ENCODE measurements at places on chromosomes 2 and 18.

GRCh38 chr2:43305517-43305916 is 79.1 kb upstream of the ZFP36L2 start:
- DNase-seq: peak; percentile 82

DNA sequence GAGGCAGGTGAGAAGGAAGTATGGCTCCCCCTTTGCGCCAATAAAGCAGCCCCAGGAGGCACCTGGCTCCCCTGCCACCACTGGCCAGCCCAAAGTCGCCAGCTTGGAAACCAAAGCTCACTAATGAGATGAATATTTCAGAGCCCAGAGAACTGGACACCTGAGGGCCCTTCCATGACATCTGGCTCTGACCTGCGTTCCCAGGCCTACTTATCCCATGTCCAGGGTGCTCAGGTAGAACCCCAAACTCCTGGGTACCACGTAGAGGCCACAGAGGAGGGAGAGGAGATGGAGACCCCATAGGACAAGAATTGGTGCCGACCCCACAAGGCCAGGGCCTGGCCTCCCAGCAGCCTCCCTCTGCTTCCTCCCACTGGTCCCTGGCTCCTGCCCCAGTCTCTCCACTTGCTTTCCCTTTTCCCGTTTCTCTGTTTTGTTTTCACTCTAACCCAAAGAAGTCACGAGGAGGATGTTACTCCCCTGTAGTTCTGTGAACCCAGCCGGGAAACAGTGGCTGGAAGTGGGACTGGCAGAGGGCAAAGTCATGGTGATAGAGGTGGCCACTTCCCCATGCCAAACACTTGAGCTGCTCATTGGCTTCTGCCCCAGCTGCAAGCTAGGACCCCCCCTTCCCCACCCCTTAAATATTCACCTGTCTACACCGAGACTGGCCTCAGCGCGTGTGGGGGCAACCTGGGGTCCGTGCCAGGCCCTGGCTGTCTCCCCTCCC is 820 bp downstream of the TMBIM1 start:
- DNase-seq: no peak

DNA sequence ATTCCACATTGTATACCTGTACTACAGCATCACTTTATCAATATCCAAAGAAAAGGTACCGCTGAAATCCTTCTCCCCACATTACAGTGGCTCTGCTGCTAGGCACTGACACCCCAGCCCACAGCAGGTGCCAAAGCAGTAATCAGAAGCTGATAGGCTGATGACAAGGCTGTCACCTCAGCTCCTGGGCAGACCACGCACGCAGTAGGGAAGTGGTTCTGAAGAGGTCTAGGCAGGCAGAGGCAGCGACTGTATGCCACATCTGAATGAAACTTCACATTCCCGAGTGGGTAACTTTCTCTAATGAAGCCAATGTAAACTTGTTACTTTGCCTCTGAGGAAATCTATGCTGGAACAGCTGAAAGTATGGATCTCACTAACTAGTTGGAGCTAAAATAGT is 113.0 kb downstream of the MEP1B start:
- no peak for DNase-seq

- DNase-seq: no peak
Measured at GRCh38 chr18:3110034-3110752, 97.2 kb upstream of the LPIN2 start.

DNA sequence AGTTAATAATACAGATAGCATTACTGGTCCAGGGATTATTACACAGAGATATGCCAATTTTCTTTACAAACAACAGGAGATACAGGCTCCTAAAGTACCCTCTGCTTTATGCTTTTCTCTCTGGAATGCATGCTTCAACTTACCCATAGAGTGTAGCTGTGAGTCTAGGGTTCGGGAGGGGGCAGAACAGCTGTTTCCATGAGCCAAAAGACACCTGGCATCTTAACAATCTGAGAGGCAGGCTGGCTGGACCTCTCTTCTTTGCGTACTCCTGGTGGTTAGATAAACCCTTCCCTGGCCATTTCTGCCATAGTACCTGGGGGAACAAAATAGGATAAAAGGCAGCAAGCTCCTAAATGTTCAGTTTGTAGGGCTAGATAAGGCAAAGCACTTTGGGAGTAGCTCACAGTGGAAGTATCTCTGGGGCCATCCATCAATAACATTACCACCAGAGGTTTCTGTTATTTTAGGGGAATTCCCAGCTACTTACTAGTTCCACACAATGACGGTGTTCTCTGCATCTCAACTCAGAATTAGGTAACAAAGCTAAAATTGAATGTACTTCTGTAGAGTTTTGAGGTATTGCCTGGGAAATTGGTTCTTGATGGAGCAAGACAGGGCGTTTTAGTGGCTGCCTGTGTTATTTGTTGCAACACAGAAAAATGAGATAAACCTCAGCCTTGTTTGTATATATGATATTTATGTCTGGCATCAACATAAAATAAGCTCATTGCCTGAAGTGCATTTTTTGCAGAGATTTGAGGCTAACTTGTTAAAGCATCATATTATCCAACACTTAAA is 6.2 kb upstream of the CCDC85A start:
- DNase-seq: no peak

DNA sequence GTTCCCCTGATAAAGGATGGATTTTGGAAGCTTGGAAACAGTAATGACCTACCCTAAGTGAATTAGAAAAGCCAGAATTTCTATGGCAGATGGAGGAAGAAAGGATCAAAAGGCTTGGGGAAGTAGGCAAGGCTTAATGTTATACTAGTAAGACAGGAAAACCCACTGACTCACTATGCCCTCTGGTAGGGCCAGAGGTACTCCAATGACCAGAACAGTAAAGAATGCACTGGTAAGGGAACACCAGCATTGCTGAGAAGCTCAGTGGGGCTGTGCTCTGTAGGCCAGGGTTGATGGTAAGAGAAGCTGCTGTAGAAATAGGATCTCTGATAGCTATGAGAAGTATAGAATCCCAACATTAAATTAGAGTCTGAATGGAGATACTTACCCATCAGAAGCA is 126.4 kb downstream of the GFPT1 start:
- DNase-seq: no peak

- no peak for DNase-seq
Measured at GRCh38 chr18:62844850-62845643, 129.7 kb downstream of the PHLPP1 start.

- DNase-seq: no peak
Measured at GRCh38 chr2:68632021-68632420, 11.4 kb upstream of the PROKR1 start.

DNA sequence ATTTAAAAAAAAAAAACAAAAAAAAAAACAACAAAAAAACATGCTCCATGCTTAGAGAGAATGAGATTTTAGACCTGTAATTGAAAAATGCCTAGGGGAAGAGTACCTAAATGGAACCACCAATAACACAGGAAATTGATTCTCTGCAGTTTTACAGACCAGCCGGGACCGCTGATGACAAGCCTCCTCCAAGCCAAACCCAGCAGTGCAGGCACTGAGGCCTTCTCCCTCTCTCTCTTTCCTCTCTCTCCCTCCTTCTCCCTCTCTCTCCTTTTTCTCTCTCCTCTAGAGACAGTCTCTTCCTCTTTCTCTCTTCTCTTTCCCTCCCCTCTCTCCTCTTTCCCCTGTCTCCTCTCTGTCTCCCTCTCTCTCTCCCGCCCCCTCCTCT is 228.8 kb upstream of the COPS8 start:
- DNase-seq: no peak

DNA sequence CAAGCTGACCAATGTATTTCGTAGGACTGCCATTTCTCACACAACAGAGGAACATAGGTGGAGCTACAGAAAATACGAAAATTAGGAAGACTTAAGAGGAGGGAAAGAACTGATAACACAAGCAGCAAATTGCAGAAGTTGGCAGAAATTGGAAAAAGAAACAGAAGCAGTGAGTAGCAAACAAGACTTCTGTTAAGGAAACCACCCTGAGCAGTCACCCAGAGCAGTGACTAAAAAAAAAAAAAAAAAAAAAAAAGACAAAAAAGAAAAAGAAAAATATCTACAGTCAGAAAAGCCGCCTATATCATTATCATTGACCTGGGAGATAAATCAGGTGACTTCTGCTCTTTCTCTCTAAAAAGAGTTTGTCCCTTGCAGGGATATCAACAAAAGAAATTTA is 21.4 kb downstream of the STK17B start:
- DNase-seq: no peak

GRCh38 chr2:119338272-119338671 is 28.4 kb downstream of the C2orf76 start:
- DNase-seq: no peak

- no peak for DNase-seq
Measured at GRCh38 chr2:96093528-96093927, 22.8 kb downstream of the ADRA2B start.

- DNase-seq: no peak
Measured at GRCh38 chr2:151391436-151391835, 18.3 kb upstream of the RIF1 start.

- DNase-seq: peak; percentile 85
Measured at GRCh38 chr2:64330281-64331113, 123.5 kb upstream of the LGALSL start.

- no peak for DNase-seq
Measured at GRCh38 chr2:156907806-156908205, 349.7 kb upstream of the GALNT5 start.

- no peak for DNase-seq
Measured at GRCh38 chr2:180927030-180927686, 53.2 kb upstream of the UBE2E3 start.

GRCh38 chr2:237653776-237654558 is 26.6 kb downstream of the LRRFIP1 start:
- no peak for DNase-seq

DNA sequence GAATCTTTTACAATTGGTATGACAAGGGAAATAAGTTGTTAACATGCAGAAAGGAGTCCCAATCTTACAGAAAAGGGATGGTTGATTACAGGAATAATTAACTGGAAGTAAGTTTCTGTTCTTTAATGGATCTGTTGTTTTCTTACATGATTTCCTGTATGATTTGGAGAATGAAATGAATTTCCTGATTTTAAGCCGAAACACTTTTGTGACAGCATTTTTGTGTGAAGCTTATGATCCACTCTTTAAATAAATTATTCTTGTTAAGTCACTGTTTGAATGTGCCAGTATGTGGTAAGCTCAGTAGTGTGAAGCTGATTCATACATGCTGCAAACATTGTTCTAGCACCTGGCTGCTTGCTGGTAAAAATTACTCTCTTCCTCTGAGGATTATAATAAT is 516.2 kb downstream of the DCDC2C start:
- no peak for DNase-seq

- DNase-seq: peak; percentile 49
Measured at GRCh38 chr2:239303711-239304532, 96.9 kb downstream of the HDAC4 start.

DNA sequence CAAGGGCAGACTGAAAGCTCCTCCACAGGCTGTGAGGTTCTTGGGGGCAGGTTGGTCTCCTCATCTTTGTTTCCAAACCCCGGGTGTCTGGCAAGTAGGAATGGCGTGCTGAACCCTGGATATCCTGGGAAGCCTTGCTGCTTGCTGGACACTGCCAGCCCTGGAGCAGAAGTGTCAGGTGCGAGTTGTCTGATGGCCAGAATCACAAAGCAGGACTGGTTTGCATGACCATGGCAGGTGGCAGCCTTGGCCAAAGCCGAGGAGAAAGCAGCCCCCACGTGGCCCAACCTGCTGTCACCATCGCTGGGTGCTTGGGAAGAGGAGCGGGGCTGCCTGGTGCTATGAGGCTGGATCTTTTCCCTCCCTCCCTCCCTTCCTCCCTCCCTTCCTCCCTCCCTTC is 309.5 kb upstream of the HS6ST1 start:
- peak; percentile 52 for DNase-seq

DNA sequence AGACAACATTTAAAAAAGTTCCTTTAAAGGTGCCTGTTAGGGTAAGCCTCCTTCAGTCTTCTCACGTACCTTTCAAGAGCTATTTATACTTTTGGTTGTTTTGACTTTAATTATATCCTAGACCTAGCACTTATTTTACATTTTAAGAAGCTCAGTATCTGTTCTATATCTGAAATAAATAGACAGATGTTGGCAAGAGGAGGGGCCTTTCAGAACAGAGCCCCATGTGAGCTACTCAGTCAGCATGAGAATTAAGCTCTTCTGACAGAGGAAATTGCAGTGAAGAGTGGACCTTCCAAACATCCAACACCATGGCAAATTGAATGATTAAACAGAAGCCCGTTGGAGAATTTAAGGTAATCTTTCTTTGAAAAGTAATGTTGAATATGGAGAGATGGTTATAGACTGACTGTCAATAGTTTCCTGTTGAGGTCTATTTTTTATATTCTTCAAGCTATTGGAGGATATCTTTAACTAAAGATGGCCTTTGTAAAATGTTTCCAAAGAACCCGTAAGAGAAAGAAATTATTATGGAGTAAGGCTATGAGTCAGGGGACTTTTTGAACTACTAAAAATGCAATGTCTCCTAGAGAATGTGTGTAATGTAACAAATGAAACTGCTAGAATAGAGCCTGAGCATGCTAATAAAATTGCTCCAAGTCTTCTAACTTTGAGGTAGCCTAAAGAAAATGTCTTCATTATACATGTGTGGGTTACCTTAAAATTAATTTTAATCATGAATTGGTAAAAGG is 17.3 kb downstream of the NYAP2 start:
- no peak for DNase-seq

DNA sequence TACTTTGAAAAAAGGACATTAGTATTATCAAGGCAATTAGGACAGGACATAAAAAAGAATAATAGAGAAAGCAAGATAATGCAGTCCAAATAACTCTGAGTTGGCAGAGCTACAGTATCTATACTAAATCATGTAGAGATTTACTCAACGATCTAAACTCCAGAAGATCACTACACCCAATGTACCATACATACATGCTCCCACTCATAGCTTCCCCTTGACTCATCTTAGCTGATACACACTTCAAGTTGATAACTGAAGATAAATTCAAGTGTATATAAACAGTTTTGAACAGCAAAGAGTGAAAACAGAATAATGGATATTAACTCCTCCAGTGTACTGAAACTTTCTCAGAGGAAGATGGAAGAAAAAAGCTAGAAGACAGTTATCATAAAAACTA is 78.5 kb downstream of the SESTD1 start:
- DNase-seq: no peak

- peak; percentile 33 for DNase-seq
Measured at GRCh38 chr2:19848029-19848750, 53.6 kb downstream of the TTC32 start.

GRCh38 chr2:76415821-76416220 is 705.1 kb upstream of the GCFC2 start:
- no peak for DNase-seq

GRCh38 chr2:70141212-70141901 is 49.5 kb downstream of the C2orf42 start:
- peak; percentile 84 for DNase-seq

DNA sequence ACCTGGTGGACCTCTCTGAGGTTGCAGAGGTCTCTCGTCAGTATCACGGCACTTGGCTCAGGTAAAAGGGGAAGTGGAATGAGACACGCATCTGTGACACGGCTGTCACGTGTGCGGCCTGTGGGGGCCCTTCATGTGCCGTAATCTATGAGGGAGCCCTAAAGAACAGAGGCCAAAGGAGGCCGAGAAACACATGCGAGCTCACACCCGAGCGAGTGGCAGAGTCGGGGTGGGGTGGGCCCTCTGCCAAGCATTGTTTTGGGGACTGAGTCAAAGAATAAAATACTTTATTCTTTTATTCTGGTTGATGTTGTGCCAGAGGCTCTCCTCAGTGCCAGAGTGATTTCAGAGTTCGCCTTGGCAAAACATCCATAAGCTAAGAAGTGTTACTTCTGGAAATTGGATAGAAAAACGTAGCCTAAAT is 43.3 kb downstream of the PLB1 start:
- no peak for DNase-seq

All from coronary artery (tissue), 2 donors.